ENCODE measurements at places on chromosomes 5 and 9.
A peak's percentile ranks its signal among the peaks of the same experiment; 100 is the strongest.

- DNase-seq, result no peak
Measured at GRCh38 chr9:88957526-88957925, 33.7 kb upstream of the S1PR3 start.

- no peak for DNase-seq
Measured at GRCh38 chr5:177185993-177186392, 52.4 kb downstream of the NSD1 start.

GRCh38 chr9:91074866-91075265, 273.2 kb downstream of the SYK start:
- no peak for DNase-seq

GRCh38 chr9:28121366-28121765, 548.1 kb upstream of the C9orf72 start:
- no peak for DNase-seq

DNA sequence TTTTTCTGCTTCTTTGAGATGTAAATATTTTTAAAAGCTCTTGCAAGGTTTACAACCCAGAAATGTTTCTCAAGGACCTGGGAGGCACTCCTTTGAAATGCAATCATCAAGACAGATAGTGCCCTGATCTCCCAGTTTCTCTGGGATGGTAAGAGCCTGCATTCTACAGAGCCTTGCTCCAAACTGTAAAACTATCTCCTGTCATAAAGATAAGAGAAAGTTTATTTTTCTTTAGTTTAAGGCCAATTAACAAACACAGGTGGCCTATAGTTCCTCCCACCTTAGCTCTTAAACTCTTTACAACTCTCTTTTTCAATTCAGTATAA, 1231.1 kb upstream of the NUDT12 start:
- no peak for DNase-seq

GRCh38 chr9:70257991-70258691, 637 bp upstream of the SMC5 start:
- peak; percentile 66 for DNase-seq

DNA sequence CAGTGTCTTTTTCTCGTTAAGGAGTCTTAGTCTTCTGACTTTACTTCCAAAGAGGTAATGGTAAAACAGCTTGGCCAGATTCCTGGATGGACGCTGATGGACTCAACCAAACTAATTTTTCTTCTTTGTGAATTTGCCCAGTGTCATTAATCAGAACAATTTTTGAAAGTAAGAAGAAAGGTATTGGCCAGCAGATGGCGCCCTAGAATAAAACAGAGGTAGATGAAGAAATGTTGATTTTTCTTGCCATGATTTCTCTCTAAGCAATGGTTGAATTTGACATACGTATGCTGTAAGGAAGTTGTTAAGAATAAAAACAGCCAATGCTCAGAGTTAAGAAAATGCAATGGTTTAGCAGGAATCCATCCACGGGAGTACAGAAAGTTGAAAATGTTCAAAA, 500.0 kb downstream of the DIRAS2 start:
- peak; percentile 49 for DNase-seq

- no peak for DNase-seq
Measured at GRCh38 chr5:655406-655805, 37.7 kb downstream of the TPPP start.

DNA sequence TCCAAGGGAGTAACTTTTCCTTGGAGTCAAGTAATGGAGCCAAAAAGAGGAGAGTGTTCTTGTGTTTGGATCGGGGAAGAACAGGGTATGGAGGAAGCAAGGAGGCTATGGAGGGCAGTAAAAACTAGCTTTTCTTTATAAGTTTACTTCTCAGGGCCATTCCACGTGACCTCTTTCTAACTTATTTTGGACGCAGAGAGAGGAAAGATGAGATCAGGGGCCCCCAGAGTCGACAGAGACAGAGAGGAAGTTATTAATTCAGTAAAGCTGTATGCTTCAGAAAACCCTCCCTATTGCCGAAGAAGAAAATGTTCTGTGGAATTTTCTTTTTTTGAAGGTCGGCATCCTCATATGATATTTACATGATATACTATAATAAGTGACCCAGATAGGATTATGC, 233.8 kb upstream of the MPDZ start:
- DNase-seq, result no peak

GRCh38 chr9:28378231-28378630, 805.0 kb upstream of the C9orf72 start:
- DNase-seq, result no peak

GRCh38 chr9:124047251-124047672, 35.7 kb downstream of the LHX2 start:
- DNase-seq, result no peak

DNA sequence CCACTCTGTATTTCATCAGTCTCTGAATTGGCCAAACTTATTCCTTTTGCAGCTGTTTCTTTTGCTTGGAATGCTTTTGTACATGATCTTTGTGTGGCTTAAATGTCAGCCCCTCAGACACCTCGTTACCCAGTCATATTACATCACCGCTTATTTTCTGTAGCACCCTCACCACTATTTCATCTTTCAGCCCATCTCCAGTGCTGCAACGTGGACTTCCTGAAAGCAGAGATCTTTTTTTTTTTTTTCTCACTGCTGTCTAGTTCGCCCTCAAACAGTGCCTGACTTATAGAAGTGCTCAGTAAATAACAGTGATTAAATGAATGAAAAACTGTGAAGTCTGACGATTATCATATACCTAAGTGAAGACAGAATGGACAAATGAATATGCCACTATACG, 835 bp downstream of the SRA1 start:
- peak; percentile 36 for DNase-seq

- DNase-seq, result no peak
Measured at GRCh38 chr5:158166424-158166823, 307.5 kb upstream of the CLINT1 start.

DNA sequence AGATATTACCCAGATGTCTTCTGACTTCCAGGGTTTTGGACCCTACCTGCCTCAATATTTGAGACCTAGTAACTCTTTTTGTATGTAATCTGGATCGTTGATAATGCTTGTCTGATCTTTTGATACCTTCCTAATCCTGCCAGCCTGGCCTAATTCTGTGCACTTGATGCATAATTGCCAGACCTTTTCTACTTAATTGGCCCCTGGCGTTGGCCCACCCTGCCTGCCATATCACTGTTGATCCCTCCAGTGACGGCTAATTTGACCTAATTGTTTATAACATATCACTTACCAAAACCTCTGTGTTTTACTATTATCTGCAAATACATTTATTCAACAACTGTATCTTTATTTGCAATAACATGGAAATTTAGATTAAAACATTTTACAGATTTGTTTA, 49.0 kb downstream of the SLC44A1 start:
- DNase-seq, result no peak

- no peak for DNase-seq
Measured at GRCh38 chr5:113274836-113275414, 159.9 kb downstream of the TSSK1B start.

DNA sequence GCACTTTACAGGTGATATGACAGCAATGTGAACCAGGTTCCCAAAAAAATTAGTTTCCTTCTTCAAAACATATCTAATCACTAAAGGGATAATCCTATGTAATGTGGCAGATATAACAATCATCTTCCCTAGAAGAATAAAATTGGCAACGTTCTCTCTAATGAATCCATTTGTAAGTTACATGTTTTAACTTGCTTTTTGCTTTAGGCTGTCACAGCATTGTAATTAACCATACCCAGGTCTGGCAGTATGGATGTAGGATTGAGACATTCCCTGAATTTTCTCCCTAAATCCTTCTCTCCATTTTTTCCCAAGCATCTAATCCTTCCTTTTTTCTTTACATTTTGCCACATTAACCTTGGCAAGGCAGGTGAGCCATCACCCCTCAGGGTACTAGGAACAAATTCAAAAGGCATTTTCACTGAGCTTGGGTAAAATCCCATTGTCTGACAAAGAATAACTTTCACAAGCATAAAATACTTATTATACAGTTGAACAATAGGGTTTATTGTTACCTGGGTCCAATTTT, 548.3 kb downstream of the SEMA5A start:
- no peak for DNase-seq

DNA sequence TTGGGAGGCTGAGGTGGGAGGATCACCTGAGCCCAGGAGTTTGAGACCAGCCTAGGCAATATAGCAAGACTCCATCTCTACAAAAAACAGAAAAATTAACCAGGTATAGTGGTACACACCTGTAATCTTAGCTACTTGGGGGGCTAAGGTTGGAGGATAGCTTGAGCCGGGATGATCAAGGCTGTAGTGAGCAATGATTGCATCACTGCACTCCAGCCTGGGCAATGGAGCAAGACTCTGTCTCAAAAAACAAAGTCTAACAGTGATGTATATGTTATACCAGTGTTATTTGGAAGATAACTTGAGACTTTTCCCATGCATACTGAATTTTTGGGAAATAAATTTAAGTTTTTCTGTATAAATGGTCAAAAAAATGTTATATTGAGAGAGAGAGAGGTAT, 146.3 kb downstream of the ZCCHC7 start:
- no peak for DNase-seq

- DNase-seq, result peak; percentile 84
Measured at GRCh38 chr5:138180183-138180782, 1.4 kb downstream of the KIF20A start.

GRCh38 chr9:27088981-27089380, 20.0 kb upstream of the TEK start:
- no peak for DNase-seq
